ENCODE measurements at places on chromosomes 3 and 15.

DNA sequence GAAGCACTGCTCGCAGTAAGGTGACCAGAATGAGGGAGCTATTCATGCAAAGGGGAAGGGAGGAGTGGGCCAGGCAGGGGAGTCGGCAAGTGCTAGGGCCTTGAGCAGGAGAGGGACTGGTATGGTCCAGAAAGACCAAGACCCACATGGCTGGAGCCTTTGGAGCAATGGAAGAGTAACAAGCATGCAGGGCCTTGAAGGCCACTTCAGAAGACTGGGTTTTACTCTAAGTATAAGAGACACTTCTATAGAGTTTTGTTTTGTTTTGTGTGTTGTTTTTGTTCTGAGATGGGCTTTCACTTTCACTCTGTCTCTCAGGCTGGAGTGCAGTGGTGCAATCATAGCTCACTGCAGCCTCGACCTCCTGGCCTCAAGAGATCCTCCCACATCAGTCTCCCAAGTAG, 42.0 kb downstream of the BFSP2 start:
- DNase-seq: no peak

DNA sequence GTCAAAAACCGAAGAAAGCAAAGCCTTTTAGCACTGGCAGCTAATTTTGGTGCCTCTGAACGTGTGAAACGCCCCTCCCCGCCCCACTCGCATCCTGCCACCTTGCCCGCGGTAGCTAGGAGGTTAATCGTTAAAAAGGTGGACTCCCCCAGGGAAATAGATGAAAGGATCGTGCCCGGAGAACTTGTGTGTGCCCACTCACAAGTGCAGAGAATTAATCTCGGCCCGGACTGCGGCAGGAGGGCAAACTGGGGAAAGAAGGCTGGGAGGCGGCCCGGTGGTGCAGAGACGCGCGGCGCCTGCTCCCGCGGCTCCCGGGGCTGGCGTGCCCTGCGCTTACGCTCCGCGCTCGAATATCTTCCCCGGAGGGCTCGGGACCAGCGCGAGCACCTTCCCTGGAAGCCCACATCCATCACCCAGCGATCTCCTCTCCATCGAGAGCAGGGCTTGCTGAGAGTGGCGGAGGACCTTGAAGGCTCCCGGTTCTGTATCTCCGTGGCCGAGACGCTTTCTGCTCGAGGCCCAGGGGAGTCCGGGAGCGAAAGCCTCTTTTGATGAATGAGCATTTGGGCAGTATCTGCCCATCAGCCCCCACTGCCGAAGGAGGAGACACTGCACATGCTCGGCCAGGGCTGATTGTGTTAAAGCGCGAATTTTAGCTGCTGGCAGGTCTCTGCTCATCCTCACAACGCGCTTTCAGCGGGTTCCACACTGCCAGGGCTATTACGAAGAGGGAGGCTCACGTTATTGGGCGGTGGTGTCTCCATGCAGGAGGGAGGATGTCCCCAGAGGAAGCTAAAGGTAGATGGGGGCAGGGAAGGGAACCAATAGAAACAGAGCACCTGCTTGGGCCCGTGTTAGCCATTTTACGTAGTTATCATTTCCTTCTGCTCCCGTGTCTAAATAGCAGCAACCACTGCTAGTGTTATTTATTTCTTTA, 1.3 kb upstream of the SPTSSB start:
- DNase-seq: peak; percentile 59

- DNase-seq: no peak
Measured at GRCh38 chr3:141106842-141107241, 55.7 kb downstream of the SPSB4 start.

DNA sequence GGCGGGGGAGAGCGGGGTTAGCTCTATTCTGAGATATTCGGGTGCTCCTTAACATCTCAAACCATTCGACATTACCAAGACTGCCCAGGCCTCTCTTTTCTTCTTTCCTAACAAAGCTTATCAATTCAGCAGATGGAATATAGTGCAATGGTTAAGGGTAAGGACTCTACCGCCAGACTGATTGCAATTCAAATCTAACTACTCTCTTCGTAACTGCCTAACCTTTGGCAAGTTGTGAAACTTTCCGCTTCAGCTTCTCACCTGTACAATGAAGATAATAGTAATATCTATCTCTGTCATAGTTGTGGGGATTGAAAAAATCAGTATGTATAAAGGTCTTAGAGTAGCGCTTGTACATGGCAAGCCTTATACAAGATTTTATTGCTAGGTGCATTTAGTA, 972 bp downstream of the UBA5 start:
- DNase-seq: no peak

GRCh38 chr3:56942523-56942922, 117.9 kb upstream of the SPATA12 start:
- no peak for DNase-seq

GRCh38 chr3:53426918-53427317, 67.5 kb upstream of the CACNA1D start:
- no peak for DNase-seq

DNA sequence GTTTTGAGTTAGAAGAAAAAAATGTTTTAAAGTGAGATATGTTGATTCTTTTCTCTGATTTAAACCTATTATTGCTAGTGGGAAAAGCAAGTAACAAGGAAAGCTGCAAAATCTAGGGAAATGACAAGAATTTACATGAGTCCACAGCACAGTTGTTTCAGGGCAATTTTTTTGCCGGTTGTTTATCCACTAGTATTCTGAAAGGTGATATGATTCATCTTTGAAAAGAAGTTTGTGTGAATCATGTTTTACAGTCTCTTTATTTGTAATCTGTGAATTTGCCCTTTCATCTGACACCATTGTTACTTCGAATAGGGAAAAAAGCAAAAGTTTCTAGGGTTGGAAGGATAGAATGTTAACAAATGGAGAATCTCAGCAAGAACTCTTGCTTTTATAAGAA, 894.7 kb downstream of the OTOL1 start:
- DNase-seq: no peak

DNA sequence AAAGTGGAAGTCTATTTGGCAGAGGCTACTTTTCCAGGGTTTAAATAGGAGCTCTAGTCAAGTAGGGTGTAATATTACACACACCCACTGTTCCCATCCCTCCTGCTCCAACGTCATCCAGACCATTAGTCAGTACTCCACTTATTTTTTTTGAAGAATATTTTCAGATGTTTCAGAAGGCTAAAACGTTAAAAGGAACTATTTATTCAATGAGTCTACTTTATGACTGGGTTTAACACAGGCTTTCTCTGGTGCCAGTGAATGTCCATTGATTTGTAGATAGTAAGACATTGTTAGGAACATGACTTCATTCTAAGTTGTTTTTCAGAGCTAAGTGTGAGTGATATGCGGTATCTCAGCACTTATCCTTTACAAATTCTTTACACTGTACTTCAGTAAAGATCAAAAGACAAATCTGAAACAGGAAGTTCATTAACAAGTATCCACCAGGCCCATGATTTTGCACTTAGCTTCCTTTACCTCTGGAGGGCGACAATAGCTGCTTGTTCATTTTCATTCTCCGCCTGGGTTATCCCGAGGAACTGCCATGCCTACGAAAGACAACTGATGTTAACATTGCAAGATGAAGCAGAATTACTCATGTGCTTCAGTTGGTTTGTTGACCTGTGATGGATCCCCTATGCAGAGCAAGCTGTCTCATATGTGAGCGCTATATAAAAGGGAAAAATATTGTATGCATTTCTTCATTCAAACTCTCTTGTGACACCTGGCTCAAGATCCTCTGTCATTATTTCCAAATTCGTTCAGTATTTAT, 158.7 kb downstream of the USP13 start:
- DNase-seq: no peak

DNA sequence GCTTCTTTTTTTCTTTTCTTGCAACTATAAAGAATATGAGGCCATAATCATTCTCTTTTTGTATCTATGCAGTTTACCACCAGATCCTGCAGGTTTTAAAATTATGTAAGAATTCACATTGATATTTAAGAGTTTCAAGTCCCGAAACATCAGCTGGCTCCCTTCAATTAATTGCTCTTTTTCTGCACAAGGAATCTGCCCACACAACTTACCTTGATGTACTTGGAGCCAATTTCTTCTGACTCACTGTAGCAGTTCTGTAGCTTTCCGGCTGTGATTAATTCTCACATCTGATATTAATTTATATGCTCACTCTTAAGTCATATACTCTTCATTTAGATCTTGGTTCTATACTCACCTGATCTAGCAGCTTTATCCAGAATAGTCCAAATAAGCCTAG, 781.8 kb downstream of the CADM2 start:
- DNase-seq: no peak

DNA sequence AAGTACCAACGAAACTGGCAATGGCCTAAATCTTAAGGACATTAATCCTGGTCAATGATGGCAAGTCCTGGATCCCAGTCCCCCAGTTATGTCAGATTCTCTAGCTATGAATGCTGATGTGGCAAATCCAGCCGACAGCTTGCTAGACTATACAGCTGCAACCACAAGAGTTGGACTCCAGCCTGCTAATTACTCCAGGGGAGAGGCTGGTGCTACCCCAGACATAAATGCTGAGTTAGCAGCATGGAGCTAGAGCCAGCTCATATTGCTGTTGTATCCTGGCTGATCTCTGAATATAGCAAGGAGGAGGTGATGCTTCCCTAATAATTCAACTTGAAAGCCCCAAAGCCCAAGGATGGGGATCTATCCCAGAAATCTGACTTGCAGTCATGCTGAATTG, 207.1 kb downstream of the LRRN1 start:
- DNase-seq: no peak

DNA sequence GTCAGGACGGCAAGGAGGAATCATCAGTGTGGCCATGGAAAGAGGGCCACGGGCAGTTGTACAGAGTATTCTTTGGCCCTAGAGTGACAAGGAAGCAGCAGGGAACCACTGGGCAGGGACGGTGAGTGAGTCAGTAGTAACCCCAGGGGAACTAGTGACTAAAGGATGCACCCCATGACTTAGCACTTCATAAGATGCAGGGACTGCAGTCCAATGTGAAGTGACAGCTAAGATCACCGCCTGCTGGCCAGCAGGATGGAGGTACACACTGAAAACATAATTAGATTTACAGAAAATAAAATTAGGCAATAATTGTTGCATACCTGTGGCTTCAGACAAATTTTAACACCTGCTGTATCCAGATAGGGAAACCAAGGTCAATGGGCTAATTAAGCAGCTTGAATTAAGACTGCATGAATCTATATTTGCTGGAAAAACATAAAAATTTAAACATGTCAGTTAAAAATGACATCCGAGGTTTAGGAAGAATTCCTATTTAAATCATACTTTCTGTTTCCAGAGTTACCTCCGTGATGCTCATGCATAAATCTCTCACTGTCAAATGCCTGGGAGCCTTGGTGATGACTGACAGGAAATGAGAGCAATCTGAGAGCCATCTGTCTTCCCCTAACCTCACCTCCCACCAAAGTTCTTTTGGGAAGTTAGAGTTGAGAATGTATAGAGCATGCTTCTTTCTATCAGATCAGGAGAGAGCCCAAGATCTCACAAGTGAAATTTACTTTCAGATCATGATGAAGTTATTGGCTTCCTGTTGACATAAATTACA, 56.5 kb downstream of the DCLK3 start:
- DNase-seq: no peak

- no peak for DNase-seq
Measured at GRCh38 chr15:90760661-90761232, 43.6 kb downstream of the BLM start.

GRCh38 chr3:141854599-141854998, 21.8 kb upstream of the ATP1B3 start:
- DNase-seq: no peak

- DNase-seq: no peak
Measured at GRCh38 chr15:43991206-43991605, 164.4 kb downstream of the WDR76 start.

- DNase-seq: no peak
Measured at GRCh38 chr3:71725271-71725991, at the start of gene EIF4E3. TSS of gene EIF4E3 (minus strand) at chr3:71725402. CDS start at chr3:71725367, 35 bp downstream.

DNA sequence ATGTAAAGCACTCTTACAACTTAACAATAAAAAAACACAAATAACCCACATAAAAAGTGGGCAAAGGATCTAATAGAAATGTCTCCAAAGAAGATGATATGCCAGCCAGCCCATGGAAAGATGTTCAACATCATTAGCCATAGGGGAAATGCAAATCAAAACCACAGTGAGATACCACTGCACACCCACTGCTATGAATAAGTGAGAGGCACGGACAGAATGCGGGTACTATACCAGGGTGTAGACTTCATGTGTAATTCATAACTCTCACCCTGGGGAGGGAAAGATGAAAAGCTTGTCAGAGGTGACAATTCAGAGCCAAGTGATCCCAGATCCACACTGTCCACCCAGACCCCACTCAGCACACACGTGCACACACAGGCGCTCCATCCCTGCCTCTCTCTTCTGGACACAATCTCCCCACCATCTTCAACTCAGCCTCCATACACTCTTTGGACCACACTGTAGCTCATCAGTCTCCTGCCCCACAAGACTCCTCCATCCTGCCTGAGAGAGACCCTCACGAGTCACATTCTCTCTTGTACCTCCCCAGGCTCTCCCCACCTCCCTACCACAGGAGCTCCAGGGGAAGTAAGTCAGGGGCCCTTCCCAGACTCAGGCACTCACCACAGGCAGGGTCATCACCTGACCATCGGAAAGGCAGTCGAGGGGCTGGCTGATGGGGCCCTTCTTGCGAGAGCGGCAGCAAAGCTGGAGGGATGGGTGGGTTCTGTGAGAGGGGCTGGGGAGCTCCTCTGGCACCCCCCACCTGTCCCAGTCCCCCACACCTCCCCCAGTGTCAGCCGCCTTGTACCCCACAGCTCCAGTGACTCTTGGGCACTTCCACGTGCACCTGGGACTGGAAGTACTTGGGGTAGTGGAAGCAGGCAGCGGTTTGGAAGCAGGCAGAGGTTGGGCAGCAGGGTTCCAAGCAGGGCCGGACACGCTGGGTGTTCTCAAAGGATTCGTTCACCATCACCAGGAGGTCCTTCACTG, 21.3 kb downstream of the PLA2G4E start:
- no peak for DNase-seq

DNA sequence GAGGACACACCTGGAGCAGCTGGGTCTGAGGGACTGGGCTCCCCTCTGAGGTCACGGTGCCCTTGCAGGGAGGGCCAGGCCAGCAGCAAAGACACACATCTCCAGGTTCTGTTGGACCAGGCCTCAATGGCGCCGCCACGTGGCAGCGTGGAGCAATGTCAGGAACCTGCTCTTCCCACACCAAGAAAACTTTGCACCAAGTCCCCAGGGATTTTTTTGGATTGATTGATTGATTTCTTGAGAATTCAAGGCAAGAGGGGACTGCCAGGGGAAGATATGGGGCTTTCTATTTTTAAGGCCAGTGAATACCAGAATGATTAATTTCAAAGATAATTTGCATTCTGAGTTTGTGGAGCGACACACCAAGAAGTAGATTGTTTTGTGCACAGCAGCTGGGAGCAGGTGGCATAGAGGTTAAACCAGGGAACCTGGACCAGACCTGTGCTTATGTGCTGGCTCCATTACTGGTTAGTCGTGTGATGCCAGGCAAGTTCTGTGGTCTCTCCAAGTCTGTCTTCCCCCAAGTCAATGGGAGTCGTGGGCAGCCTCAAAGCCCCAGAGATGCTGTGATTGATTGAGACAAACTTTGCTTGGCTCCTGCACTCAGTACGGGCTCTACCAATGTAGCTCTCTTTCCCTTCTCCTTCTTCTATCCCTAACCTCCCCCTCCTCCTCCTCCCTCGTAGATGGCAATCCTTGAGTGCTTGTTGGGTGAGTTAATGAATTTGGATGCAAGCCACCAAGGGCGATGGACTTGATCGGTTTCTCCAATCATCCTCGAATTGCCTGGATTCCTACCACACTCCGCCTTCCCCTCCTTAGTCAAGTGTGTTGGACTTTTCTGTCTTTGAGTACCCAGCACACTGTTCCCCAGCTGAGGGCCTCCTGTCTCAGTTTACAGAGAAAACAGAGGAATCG, 96.2 kb upstream of the TRPM1 start:
- peak; percentile 32 for DNase-seq

All from SHP77 treated with DMSO at 0.1 percent for 48 hours (cell line).